Esophagus mucosa (tissue), 1 donor: ENCODE measurements at places on chromosomes 5 and 9. TPM values are rescaled to one million over a fixed set of nuclear protein-coding genes. Genes with fewer than 3 reads are reported as not detected.

DNA sequence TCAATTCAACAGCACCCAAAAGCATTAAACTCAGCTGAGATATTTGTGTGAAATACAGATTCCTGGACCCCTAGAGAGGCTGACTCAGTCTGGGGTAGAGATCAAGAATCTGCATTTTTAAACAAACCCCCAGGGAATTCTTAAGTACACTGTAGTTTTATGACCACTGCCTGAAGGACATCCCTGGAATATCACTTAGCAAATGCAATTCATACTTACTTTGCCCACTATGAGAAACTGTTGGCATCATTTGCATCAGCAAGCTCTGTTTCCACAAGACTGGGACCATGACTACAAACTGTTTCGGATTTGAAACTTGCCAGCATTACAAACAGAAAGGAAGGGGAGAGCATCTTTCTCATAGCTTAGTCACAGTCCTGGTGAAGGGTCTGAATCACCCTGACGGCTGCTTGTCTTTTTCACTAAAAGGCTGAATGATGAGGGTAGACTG, 63.7 kb downstream of the MLLT3 start:
- ATAC-seq: peak; percentile 29

- ATAC-seq: no peak
Observed at GRCh38 chr5:38023799-38024198, 184.0 kb upstream of the GDNF start.

- no peak for ATAC-seq
Observed at GRCh38 chr5:5050801-5051200, 89.3 kb upstream of the ADAMTS16 start.

DNA sequence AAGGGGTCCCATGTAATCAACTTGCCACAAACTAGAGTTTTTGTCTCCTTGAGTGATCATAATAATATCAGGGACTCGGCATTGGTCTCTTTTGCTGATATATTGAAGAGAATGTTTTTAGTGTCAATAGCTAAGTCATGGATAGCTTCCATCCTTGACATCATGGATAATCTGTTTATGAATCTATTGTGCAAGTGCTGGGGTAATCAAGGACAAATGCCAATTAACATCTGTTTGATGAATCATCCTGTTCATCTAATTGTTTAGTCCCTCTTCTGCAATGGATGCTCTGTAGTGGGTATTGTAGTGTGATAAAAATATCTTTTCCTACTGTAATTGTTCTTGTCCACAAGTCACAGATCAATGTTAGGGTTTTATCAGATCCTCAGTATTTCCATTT, 607.5 kb upstream of the SEMA6A start:
- ATAC-seq: no peak

DNA sequence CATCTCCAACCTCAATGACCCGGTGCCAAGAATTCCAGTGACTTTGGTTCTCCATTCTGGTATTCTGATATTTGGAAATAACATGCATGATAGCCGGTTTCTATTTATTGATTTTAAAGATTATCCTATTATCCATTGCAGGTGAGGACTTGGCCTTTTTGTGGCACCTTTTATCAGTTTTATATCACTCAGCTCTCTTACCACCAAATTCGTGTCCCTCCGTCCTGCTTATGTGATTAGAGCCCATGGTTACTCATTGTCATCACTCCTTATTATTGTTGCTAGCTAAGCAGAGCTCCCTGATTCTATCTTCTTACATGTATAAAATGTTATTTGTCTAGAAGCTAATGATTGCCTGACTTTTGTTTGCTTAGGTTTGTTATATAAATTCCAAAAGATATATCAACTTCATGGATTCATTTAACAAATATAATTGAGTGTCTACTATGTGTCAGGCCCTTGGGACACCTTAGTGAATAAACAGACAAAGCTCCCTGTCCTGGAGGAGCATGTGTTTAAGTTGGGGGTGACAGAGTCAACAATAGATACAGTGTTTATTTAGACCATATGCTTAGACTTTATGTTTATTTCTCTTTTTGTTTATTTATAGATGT, 138.2 kb downstream of the ADAMTS16 start:
- no peak for ATAC-seq

- no peak for ATAC-seq
Observed at GRCh38 chr5:127619908-127620479, 28.9 kb upstream of the CTXN3 start.

DNA sequence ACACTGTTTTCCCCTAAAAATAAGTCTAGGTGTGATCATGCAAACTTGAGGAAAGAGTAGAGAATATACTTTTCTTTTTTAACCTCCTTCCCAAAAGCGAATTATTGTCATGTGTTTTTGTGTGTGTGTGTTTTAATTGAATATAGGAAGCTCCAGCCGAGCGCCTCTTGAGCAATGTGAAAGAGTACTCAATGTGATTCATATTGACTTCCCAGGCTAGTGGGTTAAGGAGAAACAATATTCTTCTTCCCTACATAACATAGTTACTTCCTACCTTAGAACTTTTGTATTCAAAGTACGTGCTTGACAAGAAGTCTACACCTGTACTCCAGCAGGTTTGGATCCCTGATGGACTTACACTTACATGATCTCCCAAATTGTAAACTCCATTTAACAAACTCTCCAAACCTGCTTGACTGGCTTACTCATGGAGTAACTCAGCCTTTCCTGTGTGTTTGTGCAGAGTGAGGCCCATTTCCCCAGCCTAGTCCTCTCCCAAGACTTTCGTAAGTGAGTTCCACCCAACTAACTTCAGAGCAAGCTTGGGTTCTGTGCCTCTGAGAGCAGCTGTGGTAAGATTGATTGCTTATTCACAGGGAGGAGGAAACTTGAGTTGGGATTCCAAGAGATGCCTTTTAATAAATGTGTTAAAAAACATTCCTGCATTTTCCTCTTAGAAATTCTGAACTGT, 9.3 kb downstream of the SLC28A3 start:
- ATAC-seq: peak; percentile 95

- peak; percentile 6 for ATAC-seq
Observed at GRCh38 chr5:103120607-103121200, 603 bp downstream of the PPIP5K2 start.

GRCh38 chr5:415928-416635, 26.9 kb upstream of the EXOC3 start:
- peak; percentile 39 for ATAC-seq

APBB3 gene
- total RNA-seq: 5.2 TPM

TAF11L8 gene
- not detected for total RNA-seq

NR4A3 gene
- 0.24 TPM for total RNA-seq

AHRR gene
- total RNA-seq: 1.1 TPM

AUH gene
- total RNA-seq: 10.4 TPM

CCIN gene
- total RNA-seq: not detected

FGF18 gene
- 0.08 TPM for total RNA-seq
